HTR-8/SVneo (cell line): ENCODE measurements at places on chromosomes 12 and 14.

DNA sequence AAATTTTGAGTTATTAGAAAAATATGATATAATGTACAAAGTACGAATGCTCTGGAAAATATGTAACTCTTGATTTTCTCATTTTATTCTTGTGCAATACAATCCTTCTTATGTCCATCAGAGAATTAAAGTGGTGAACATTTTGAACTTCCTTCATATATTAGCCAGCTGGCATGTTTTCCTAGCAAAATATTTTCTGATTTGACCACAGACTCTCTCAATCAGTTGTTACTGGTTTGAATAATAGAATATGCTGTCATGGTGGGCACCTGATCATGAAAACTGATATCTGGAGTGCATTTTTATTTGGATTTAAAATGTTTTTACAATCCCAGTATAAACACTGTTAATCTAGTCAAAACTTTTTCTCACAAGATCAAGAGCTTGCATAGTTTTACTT lies 24.2 kb downstream of the PARPBP start:
- DNase-seq, result no peak

- DNase-seq, result peak; percentile 92
These were observed 32.9 kb downstream of the SYNE3 start for GRCh38 chr14:95483309-95484165.

DNA sequence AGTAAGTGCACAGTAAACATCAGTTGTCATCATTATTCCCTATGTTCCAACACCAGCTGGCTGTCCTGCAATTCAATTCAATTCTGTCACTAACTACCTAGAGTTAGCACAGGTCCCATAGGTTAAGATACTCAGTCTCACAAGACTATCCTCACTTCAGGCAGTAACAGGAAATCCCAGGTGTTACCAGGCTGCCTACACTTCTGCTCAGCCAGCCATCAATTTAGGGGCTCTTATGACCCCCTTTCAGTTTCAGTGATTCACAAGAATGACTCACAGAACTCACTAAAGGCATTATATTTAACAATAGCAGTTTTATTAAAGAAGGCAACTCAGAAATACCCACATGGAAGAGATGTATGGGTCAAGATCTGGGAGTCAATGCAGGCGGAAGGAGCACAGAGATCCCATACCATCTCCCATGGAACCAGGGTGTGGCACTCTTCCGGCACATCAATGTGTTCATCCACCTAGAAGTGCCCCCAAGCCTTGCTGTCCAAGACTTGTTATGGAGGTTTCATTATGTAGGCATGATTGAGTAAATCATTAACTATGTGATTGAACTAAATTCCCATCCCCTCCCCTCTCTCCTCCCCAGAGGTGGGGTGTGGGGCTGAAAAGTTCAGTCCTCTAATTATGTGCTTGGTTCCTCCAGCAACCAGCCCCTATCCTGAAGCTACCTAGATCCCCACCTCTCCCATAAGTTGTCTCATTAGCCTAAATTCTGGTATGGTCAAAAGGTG lies 120.8 kb upstream of the WSCD2 start:
- DNase-seq, result no peak

DNA sequence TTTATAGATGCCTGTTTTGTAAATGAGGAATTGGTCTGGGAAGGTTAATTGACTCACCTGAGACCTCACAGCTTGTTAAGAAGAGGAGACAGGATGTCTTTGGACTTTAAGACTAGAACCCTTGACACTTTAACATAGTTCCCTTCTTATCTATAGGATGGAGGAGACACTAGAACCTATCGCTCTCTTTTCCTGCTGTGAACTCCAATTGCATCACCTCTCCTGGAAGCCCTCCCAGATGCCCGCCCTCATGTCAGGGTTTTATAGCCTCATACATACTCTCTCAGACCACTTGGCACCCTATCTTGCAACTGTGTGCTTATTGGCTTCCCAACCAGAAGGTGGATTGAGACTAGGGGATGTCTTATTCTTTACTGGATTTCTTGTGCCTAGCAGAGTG lies 2.5 kb upstream of the CTDSP2 start:
- DNase-seq, result no peak

- no peak for DNase-seq
These were observed 405.0 kb upstream of the TMTC1 start for GRCh38 chr12:30188602-30189326.

DNA sequence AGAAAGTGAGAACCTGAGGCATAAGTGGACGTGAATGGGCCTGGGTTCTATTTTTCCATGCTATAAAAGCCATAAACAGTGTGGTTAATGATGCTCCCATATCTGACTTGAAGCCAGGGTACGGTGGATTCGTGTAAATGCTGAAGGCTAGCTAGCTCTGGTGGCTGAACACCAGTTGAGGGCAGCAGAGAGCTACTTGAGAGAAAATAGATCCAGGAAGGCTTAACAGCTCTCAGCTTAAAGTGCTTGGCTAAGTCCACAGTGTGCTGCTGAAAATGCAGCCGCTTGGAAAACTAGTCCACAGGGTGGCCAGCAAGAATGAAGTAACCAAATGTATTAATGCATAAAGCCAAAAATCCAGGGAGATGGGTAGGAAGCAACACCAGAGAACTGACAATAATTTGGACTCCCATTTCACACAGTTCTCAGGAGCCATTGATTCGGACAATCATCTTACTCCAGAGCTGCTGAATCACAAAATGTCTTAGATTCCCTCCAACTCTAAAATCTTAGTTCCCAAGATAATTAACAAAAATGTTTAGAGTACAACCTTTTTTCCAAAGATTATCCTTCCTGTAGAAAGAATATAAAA lies 15.0 kb upstream of the FOXG1 start:
- peak; percentile 73 for DNase-seq

DNA sequence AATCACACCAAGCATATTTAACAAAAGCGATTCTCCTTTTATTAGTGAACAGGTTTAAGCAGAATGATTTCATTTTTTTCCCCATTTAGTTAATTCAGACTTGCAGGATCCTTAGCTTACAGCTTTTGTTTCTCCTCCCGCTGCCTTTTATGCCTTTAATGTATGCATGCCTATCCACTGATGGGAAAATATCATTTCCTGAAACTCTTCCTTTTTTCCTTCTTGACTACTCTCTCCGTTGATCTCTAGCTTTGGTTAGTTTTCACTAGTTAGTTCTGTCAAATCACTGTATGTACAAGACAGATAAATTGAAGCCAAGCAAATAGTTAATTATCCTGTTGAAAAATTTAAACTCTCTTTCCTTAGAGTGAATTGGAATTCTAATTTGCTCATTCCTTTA lies 26.3 kb downstream of the NKX2-1 start:
- DNase-seq, result no peak

DNA sequence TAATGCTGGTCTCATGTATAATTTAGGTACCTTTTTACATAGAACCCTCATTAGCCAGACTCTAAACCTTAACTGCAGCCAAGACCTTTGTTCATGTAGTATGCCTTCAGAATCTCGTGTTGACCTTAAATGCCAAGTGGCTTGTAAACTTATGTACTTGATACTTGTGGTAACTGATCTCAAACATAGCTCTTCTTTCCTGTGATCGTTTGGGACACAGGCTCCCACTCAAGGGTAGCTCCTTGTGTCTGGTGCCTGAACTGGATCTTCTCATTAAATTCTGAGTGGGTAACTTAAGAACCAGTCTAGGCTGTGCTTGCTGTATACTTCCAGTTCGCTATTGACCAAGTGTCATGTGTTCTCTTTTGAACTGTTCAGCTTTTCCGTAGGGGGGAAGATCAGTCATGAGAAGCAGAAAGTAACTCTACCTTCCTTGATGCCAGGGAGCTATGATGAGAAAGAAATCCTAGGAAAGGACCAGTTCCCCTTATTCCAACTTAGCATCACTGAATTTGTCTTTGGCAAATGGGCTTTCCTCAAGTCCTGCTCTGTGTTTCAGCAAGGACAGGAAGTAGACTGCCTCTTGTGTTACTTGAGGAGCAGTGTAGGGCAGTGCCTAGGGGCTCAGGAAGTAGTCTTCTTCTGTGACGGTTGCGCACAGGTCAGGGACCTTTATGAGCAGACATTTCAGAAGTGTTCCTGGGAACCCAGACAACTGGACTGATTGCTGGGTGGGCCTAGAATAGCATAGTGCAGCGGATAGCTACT lies 2.5 kb downstream of the LGALS3 start:
- DNase-seq, result peak; percentile 36

GRCh38 chr14:32413967-32414640 lies 85.0 kb downstream of the AKAP6 start:
- DNase-seq, result no peak

GRCh38 chr14:100471441-100472093 lies 115.7 kb downstream of the BEGAIN start:
- peak; percentile 35 for DNase-seq

DNA sequence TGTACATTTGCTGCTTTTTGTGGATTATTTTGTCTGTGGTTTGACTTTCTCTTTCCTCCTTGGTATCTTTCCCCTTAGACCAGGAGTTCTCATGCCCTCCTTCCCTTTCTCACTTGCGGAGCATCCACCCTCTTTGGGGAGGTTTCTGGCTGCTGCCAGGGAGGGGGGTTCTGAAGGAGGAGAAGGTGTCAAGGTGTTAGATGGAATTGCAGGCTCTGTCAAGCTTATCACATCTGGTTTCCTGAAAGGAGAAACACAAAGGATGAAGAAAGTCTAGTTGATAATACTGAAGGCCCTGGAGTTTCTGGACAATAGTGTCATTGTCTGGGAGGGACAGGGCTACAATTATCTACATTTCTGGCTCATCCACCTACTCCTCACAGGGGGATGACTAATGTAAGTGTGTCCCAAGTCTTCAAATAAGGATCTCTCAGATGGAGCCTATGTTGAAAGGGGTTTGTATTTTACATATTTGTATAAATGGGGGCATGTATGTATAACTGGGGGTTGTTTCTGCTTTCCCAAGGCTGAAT lies 217.3 kb upstream of the CCDC196 start:
- DNase-seq, result no peak

DNA sequence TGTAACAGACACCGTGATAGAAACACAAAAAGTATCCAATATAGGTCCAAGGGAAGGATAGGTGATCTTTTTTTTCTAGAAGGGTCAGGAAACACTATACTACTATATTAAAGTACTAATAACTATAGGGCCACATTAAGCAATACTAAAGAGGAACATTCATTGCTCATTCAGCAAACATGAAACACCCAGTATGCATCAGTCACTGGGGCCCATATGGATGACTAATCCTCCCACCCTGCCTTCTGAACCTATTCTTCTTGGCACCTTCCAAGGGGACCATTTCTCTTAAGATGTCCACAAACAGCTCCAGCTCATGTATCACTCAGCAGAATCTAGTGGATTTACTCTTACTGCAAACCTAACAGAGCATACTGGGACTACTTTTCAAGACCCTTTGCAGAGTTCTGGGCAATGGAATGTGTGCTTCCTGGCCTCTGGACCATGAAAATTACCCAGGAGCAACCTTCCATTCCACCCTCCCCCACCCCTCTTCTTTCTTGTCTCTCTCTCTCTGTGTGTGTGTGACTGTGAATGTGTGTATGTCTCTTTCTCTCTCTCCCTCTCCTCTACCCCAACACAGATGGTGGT lies 187.9 kb downstream of the EPS8 start:
- DNase-seq, result no peak

GRCh38 chr12:90390947-90391346 lies 564.0 kb downstream of the CCER1 start:
- no peak for DNase-seq

DNA sequence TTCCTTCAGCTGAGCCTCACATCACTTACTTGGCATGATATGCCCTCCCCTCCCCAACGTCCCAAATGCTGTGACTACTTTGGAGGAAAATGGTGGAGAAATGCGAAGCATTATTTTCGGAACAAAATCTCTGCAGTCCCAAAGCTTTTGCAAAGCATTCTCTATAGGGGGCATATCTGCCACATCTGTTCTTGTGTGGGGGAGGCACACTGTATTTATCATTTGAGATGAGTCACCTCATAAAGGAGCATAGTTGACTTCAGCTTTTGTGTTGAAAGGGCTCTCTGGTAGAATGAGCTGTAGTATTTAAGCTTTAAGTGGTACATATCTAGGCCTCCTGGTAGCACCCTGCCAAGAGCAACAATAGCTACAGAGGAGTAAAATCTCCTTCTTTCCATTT lies 447.5 kb downstream of the ADAMTS20 start:
- peak; percentile 4 for DNase-seq

DNA sequence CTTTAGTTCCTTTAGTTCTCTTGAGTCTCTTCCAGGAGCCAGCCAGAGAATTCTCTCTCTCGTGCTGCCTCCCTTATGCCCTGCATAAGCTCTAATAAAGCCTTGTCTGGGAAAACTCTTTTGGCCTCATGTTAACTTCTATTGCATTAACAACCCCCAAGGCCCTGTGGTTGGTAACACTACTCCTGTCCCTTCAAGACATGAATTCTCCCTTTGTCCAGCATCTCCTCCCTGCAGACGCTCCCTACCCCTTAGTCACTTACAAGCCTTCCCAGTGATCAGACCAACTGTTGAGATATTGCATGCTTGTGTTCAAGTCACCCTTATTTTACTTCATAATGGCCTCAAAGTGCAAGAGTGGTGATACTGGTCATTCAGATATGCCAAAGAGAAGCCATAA lies 12.1 kb downstream of the LTBR start:
- DNase-seq, result no peak

GRCh38 chr12:110330544-110330943 lies 49.5 kb downstream of the ATP2A2 start:
- peak; percentile 33 for DNase-seq

DNA sequence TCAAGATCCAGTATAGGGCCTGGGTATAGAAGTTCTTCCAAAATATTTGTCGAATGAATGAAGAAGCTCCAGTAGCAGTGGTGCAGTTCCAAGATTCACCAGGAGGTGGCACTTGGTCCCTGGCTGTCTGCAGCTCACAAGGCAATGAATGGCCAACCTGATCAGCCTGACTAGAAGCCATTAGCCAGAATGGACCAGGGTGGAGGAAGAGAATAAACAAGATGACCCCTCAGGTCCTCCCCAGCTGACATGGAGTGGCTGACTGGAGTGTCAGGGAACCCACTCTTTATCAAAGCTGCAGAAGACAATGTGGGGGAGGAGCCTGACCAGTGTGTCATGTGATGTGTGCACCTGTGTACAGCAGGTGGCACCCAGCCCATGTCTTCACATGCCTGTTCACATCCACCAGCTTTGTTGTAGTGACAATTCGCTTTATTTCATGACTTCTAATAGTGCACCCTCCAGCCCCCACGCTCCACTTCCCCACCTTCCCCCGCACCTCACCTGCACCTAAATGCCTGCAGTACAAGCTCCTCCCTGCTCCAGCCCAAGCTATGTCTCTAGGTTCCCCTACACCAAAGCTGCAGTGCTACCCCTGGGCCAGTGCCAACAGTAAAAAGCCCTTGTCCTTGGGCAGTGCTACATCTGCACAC lies 3.0 kb downstream of the LTBP2 start:
- peak; percentile 94 for DNase-seq

DNA sequence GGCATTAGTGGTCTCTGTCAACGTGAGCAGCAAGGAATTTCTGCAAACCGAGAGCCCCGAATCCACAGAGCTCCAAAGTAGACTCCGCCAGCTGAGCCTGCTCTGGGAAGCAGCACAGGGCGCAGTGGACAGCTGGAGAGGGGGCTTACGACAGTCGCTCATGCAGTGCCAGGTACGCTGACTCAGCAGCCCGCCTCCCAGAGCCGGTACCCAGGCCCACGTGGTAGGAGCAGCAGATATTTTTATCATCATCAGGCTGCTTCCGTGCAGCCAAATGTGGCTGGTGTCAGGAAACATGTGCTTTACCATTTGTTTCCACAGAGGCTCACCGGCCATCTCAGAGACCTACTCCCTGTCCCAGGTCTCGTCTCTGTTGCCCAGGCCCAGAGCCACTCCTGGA lies 73.7 kb downstream of the ESR2 start:
- no peak for DNase-seq

GRCh38 chr14:38409071-38409705 lies 153.3 kb upstream of the CLEC14A start:
- DNase-seq, result no peak

GRCh38 chr12:70839544-70839943 lies 81.0 kb downstream of the PTPRR start:
- DNase-seq, result no peak

- DNase-seq, result no peak
These were observed 67.8 kb downstream of the NTF3 start for GRCh38 chr12:5499566-5500330.
